GM13977 (cell line): ENCODE measurements at places on chromosomes 6 and 20.

DNA sequence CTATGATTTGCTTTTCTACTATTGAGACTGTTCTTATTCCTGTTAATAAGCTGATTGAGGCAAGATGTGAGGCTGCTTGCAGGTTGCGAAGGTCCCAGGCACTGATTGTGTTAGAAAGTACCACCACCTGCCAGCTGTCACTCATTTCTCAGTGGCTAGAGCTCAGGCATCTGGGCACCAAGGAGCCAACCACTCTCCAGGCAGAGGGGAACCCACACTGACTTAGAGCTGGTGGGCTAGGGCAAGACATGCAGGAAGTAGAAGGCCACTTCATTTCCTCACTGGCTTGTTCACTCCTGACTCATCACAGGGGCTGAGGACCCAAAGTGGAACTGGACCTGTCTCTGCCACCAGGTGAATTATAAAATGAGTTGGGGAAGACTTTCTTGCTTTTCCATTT lies 7.8 kb upstream of the DLL1 start:
- no peak for DNase-seq

- peak; percentile 72 for DNase-seq
Observed at GRCh38 chr6:1552296-1552761, 57.4 kb upstream of the FOXC1 start.

DNA sequence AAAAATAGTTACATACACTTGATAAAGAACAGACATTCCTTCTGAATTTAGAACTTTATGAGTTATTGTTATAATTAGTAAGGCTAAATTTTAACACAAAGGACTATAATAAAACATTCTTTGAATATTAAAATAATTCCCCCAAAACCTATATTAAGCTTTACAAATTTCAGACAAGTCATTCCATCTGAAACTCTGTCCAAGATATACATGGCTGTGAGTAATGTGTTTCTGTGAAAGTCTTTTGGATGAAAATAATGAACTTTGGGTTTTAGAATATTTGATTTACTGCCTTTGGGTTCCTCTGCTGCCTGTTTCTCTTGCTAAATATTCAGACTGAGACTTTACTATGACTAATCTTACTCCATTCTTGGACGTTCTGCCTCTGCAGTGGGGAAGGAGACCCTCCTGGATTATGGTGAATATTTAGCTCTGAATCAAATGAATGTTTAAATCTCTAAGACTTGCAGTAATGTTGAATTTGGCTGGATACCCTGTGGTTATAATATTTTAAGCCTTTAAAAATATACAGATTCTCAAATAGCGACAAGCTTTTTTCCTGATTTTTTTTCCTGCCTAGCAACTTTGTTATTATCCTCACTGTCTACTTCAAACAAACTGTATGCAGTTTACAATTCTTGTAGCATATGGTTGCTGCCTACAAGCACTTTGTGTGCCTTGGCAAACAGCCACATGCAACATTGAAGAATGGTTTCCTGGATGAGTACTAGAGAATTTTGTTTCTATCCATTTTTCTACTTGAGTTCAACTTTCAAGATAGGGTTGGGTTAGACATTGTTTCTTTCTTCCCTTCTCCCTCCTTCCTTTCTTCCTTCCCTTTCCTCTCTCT lies 51.4 kb downstream of the TXLNB start:
- DNase-seq, result no peak

DNA sequence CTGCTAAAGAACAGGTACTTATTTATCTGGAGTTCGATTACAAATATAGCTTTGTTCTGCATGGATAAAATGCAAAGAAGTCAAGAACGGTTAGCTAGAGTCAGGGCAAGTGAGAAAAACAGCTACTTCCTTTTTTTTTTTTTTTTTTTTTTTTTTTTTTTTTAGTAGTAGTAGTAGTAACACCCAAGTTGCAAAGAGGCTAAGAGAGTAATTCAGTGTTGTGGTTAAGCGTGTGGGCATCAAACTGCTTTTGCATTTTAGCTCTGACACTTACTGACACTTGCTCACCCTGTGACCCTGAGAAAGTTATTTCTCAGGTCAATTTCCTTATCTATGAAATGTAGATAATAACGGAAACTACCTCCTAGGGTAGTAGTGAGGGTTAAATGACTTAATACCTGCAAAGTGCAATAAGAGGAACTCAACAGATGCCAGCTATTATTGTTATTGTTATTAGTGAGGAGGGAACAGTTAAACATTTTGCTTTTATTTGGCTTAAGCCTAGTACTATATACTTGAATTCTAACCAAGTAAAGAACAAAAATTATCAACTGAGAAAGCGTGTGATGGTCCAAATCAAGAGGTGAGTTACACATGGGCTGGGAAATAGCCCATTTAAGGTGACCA lies 86.7 kb upstream of the BACH2 start:
- no peak for DNase-seq

GRCh38 chr6:35911871-35912653 lies 8.8 kb downstream of the SRPK1 start:
- DNase-seq, result no peak

DNA sequence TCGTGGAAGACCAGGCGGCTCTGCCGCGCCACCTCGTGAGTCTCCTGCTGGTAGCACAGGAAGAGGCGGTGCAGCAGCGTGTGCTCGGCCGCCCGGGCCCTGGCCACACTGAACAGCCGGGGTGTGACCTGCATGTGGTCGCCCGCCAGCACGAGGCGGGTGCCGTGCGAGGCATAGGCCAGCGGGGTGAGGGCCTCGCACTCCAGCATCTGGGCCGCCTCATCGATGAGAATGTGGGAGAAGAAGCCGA lies 7.0 kb downstream of the HELZ2 start:
- DNase-seq, result no peak

DNA sequence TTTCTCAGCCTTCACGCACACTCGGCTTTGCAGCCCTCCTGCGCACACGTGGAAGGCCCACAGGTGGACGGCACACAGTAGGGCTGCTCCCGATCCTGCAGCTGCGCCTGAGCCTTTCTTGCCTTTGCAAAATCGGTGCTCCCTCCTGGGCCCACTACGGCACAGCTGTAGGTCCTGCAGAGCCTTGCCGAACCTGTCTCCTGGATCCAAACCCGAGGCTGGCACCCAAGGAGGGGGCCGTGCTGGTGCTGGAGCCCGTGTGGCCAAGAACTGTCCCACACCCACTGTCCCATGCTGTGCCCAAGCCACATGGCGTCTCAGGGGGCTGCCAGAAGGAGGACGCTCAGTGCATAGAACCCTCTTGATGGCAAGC lies 227.4 kb downstream of the TTLL2 start:
- no peak for DNase-seq

- peak; percentile 45 for DNase-seq
Observed at GRCh38 chr6:36336779-36337241, at the start of gene BNIP5. Gene BNIP5 (minus strand): TSS chr6:36336888. CDS start chr6:36330690, 6,198 bp downstream.

DNA sequence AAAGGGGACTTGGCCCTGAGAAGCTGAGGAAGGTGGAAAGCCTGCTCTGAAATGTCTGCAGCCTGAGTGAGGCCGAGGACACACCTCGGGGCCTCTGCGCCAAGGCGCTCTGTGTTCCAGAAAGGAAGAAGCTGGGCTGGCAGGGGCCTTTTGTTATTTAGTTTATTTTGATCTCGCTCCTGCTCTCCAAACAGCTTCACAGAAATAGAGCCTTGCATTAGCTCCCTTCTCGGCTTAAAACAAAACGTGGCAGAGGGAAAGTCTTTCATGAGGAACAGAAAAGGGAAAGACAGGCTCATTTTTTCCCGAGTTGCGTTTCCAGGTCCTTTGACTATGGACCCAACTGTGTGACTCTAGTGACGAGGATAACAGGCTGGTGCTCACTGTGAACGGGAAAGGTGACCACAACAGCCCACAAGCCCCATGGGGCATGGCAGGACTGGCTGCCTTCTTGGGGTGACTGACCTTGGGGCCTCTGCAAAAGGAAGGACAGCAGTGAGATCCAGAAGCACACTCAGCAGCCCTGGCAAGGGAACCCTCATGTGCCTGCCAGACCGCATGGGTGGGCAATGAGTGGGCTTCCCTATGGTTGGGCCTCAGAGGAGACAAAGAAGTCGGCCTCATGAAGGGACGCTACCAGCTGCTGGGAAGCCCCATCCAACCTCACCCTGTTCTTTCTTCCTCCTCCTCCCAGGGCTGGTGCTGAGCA lies 18.7 kb downstream of the LEMD2 start:
- no peak for DNase-seq

DNA sequence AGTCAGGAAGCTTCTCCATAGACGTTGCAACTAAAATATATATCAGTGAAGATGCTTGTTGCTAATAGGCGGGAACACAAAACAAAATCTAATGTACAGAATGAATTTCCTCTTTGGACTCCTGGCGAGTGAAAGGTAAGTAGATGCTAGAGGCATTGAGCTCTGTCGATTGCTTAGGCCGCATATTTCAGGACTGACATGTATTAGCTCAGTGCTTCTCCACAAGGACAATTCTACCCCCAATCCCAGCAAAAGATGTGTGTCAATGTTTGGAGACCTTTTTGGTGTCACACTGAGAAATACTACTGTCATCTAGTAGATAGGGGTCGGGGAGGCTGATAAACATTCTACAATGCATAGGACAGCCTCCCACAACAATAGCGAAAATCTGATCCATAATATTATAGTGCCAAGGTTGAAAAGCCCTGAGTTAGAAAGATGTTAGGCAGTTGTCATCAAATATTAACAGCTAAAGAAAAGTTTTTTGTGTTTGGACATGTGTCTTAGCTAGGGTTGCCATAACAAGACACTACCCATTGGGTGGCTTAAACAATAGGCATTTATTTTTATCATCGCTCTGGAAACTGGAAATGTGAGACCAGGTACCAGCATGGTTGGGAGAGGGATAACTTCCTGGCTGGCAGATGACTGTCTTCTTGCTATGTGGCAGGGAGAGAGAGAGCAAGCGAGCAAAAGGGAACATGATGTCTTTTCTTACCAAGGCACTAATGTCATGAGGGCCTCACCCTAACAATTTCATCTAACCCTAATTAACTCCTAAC lies 48.0 kb upstream of the BCAS1 start:
- no peak for DNase-seq

- no peak for DNase-seq
Observed at GRCh38 chr6:84220809-84221409, 6.5 kb downstream of the CEP162 start.

- no peak for DNase-seq
Observed at GRCh38 chr6:12078014-12078413, 65.9 kb downstream of the HIVEP1 start.
